ENCODE measurements at places on chromosomes 6 and 20.
A peak's percentile ranks its signal among the peaks of the same experiment; 100 is the strongest.

DNA sequence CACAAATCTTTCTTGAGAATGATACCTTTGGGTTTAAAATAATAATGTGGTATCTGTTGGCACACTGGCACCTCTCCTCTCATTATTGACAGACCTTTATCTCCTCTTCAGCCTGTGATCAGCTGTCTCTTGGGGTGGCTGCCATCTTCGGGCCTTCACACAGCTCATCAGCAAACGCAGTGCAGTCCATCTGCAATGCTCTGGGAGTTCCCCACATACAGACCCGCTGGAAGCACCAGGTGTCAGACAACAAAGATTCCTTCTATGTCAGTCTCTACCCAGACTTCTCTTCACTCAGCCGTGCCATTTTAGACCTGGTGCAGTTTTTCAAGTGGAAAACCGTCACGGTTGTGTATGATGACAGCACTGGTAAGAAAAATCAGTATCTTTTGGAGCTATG, 232.8 kb downstream of the GRIK2 start:
- DNase-seq = no peak

DNA sequence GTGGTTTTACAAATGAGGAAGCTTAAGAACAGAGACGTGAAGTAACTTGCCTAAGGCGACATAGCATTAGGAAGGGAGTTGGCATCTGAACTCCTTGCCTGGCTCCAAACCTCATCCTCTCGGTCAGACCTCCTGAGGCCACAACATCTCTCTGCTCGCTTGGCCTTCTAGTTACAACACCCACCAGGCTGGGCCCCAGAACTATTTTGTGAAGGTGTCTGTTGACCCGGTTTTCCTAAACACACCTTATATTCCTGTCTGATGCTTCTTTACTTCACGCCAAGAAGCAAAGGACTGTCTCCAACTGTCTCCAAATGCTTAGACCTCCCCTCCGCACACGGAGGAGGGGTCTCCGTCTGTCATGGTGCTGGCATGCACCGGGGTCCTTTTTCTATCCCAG, 326.6 kb downstream of the THBS2 start:
- no peak for DNase-seq

DNA sequence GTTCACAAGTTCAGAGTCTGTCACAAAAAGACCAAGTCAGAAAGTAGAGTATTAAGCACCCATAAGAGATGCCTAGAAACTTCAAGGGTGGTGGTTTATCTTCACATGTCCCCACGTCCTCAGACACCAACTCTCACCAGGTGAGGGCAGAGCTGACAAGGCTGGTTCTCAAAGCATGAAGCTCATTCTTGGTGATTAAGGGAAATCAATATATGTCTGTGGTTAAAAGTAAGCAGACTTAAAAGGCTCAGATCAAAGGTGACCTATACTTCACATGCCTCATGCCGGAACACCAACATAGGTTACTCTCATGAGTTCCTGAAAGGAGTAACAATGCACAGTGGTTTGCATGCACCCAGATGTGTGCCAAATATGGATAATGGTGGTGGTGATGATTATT, 27.0 kb downstream of the IL17A start:
- DNase-seq = no peak

- DNase-seq = peak; percentile 15
These were observed 32.0 kb downstream of the ARHGAP40 start for GRCh38 chr20:38633577-38634093.

DNA sequence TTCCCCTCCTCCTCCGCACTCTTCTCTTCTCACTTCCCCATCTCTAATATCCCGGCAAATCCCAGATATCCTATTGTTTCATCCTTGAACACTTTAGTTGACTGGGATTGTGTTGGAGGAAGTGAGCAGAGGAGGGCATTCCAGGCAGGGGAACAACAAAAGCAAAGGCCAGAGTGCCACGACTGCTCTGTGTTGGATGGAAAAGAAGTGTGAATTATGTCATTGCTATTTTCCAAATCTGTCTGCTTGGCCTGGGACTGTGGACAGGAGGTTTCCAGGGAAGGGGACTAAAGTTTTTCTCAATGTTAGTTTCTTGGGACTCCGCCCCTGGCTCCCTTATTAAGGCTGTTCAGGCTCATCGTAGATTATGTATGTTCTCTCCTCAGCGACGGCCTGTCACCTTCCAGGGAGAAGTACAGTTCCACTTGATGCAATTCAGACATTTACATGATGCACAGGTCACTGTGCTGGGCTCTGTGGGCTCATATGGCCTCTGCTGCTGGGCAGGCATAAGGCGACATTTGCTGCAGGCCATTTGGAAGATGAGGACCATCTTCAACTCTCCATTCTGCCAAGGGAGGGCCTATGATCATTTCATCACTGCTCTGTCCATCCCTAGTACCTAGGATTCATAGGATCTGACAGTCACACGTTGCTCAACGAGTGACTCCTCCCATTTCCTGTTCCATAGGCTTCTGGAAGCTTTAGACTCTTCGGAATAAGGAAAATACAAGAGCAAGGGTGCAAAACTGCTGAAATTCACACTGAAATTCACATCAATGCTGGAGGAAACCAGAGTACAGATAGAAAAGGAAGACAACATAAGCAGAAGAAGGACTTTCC, 99.1 kb upstream of the KCNK16 start:
- no peak for DNase-seq

DNA sequence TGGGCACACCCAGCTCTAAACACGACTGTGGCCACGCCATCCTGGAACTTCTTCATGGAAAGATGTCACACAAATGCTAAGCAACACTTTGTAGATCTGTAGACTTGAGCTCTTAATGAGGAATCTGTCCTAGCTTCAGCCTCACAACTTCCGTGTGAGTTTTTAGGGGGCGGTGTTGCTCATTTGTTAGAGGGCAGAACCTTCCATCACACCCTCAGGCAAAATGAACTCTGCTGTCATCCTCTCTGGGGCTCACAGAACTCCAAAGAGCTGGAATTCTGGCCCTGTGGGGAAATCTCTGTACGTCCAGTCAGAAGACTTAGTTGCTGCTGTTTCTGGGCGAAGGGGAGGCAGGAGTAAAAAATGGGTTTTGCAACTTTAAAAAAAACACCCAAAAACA, 49.8 kb downstream of the NRN1 start:
- DNase-seq = no peak

- no peak for DNase-seq
These were observed 38.1 kb upstream of the PROKR2 start for GRCh38 chr20:5354901-5355300.

Data from heart left ventricle (tissue), 16 donors.